ENCODE measurements at places on chromosomes 11 and 22.

DNA sequence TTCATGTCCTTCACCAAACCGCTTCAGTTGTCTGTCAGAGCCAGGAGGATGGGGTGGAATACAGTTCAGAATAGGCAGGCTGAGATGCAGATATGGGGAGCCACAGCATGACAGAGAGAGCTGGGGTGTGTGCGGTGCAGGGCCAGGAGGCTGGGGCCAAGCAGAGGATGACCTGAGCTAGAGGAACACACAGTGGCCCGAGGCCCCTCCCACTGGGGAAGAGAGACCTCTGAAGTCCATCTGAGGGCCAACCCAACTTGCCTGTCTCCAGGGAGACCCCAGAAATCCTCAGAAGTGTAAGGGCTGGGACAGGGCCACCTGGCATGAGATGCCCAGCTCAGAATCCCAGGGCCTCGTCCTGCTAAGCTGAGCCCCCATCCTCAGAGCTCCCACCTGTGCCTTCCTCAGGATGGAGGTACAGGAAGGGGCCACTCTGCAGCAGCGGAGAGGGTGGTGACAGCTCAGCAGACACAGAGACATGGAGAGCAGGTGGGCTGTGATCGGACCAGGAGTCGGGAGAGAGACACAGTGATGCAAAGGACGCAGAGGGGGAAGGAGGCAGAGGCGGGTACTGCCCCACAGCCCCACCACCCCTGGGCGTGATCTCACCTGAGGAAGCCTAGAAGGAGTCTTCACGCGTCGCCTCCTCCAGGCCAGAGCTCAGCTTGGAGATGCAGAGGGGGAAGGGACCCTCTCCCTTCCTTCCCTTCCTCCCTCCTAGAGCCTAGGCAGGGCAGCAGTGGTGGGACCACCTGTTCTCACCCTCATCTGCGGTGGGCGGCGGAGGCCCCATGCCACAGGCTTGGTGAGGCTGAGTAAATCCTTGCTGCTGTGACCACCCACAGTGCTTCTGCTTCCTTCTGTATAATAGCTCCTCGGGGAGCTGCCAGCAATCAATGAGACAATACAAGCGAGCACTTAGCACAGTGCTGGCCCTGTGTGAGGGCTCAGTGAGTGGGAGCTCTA lies 9.1 kb upstream of the TUB start:
- DNase-seq = no peak

DNA sequence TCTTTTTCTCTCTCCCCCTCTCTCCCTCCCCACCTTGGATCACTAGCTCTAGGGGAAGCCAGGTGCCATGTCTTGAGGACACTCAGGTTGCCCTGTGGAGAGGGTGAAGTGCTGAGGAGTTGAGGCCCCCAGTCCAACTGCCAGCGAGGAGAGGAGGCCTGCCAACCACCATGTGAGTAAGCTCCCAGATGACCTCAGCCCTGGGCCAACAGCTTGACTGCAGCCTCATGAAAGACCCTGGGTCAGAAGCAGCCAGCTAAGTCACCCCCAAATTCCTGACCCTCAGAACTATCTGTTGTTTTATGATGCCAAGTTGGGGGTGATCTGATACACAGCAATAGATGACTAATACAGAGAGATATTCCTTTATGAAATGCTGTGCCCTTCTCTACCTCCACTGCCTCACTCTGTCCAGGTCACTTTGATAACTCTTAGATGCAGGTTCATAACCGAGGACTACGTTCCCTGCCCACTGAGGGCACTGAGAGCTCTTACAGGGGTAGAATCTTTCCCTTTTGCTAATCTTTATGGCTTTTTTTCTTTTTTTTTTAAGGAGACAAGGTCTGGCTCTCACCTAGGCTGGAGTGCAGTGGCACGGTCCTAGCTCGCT lies 8.0 kb downstream of the ARFGAP3 start:
- no peak for DNase-seq

- DNase-seq = no peak
These were observed 65.1 kb downstream of the ZNRF3 start for GRCh38 chr22:28948424-28948823.

- no peak for DNase-seq
These were observed 7.8 kb downstream of the SHISAL1 start for GRCh38 chr22:44304911-44305310.

GRCh38 chr11:83956119-83956697 lies 670.0 kb upstream of the CCDC90B start:
- DNase-seq = no peak

- peak; percentile 25 for DNase-seq
These were observed 585.4 kb downstream of the SOX6 start for GRCh38 chr11:15770798-15771414.

GRCh38 chr22:22397292-22397870 lies 111.2 kb downstream of the ZNF280B start:
- DNase-seq = peak; percentile 73

DNA sequence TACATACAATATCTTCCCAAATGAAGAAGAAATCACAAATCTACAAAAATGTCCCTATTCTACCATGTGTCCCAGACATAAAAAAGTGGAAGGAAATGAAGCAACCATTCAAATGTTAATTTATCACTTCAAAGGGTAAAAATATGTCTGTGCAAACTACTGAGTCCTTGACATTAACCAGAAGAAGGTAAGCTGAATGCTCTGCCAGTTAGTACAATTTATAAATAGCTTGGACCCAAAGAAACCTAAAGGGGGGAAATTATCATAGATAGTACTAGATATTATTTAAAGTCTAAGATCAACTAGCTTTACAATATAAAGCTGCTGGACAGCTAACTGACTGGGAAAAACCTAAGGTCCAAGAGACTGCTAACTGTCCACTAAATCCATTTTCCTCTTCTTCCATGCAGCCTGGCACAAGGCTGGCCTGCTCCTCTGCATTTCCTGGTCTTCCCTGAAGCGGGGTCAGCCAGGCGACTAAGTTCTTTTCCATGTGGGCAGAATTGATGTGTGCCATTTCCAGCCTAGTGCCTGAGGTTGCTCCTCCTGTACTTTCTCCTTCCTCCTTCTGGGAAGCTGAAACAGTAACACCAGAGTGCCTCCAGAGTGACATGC lies 190.9 kb downstream of the CADM1 start:
- DNase-seq = no peak

- no peak for DNase-seq
These were observed 37.5 kb downstream of the SLC1A2 start for GRCh38 chr11:35381709-35382322.

- no peak for DNase-seq
These were observed 924.4 kb upstream of the TENM4 start for GRCh38 chr11:80365076-80365725.

- peak; percentile 59 for DNase-seq
These were observed 13.3 kb downstream of the RSPH14 start for GRCh38 chr22:23128269-23129108.

DNA sequence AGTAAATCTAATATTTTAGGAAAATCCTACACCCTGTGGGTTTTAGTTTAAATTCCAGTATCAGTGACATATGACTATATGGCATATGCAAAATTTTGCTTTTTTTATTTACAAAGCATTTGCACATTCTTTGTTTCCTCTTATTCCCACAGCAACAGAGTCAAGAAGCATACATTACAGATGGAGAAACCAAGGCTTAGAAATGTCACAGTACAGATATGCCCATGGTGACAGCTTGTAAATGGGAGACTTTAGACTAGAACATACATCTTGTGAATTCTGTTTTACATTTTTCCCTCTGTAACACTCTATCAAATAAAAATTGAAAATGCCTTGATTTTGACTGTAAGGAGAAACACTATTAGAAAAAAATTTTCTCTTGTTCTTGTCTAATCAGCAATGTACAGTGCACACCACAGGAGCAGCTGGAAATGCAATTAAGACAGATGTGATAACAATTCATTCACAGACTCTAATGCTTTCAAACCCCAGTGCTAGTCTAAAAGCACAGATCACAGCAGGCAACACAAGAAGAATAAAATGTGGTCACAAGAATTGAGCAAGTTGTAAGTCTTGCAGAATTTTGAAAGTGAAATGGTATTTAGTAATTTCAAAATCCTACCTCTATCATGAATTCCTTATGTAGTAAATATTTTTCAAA lies 375.9 kb downstream of the LUZP2 start:
- no peak for DNase-seq

GRCh38 chr11:36090356-36091109 lies 146.7 kb downstream of the LDLRAD3 start:
- DNase-seq = no peak

GRCh38 chr11:22640862-22641261 lies 15.2 kb upstream of the FANCF start:
- DNase-seq = no peak

- DNase-seq = no peak
These were observed 108.6 kb downstream of the KCNQ1OT1 start for GRCh38 chr11:2590965-2591754.

- no peak for DNase-seq
These were observed 228.1 kb downstream of the BUD13 start for GRCh38 chr11:116544721-116545120.

DNA sequence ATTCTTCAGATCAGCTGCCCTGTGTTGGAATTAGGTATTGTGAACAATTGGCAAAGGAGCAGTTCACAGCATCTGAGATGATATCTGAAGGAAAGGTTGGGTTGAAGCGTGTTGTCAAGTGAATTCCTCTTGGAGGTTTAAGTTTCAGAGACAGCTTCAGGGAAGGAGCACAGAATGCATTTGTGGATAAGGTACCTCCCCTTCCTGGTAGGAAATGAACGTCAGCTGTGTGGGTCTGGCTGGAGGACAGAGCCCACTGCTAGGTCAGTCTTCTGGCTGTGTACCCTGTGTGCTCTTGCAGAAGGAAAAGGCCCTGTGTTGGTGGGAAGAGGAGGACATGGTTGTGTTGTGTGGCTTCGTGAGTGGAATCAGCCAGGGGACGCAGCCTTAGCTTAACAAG lies 88.1 kb upstream of the GAL start:
- DNase-seq = no peak

GRCh38 chr22:23079814-23080521 lies 9.6 kb downstream of the GNAZ start:
- peak; percentile 29 for DNase-seq

DNA sequence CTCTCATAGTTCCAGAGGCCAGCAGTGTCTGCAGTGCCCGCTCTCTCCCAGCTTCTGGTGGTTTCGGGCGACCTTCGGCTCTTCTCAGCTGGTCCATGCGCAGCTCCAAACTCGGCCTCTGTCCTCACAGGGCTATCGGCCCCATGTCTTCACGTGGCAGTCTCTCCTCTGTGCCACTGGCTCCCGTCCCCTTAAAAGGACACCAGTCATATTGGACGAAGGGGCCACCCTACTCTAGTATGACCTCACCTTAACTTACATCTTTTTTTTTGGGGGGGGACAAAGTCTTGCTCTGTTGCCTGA lies 13.8 kb downstream of the LTO1 start:
- DNase-seq = no peak

- DNase-seq = no peak
These were observed 14.2 kb downstream of the TXN2 start for GRCh38 chr22:36467042-36467810.

DNA sequence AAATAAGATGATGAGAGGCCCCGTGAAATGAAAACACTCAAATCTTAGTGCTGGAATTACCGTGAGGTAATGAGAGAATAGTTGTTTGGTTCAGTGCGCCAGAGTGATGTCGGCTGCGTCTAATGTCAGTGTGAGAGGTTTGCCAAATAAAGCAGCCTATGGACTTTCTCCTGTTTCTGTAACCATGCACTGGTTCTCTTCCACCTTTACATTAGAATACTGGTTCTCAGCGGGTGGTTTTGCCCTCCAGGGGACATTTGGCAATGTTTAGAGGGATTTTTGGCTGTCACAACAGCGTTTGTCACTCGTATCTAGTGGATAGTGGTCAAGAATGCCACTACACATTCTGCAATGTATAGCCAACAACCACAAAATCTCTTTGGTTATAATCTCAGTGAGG lies 1.1 kb downstream of the OOSP4B start:
- no peak for DNase-seq

DNA sequence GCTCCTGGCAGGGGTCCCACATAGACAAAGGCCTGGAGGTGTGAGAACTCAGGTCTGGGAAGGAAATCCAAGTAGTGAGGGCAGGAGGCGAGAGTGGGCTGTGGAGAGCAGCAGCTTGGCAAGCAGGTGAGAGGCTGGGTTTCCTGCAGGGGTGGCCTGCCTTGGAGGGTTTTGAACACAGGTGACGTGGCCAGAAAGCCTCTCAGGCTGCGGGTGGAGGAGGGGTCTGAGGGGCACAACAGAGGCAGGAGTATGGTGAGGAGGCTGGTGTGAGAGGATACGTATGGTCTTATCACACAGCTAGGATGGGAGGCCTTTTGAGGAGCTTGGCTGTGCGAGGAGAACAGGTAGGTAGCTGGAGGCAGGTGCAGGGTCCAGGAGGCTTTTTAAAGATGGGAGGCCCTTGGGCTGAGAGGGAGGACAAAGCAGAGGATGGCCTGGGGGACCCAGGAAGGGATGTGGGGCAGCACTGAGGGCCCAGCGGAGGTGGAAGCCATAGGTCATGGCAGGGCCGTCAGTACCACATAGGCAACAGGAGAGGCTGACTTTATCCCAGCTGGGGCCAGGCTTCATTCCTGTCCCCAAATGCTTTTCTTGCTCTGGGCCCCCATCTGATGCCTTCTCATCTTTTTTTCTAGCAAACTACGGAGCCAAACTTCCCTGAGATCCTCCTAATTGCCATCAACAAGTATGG lies 84.4 kb downstream of the MYO7A start:
- DNase-seq = no peak

DNA sequence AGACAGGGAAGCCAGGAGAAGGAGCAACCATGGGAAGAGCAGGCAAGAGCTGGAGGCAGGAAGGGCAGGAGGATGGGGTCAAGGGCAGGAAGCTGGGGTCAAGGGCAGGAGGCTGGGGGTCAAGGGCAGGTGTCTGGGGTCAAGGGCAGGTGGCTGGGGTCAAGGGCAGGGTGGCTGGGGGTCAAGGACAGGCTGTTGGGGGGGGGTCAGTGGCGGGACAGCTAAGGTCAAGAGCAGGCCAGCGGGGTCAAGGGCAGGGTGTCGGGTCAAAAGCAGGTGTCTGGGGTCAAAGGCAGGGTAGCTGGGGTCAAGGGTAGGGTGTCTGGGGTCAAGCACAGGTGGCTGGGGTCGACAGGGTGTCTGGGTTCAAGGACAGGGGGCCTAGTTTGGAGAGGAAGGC lies 24.2 kb downstream of the CPT1A start:
- DNase-seq = no peak

DNA sequence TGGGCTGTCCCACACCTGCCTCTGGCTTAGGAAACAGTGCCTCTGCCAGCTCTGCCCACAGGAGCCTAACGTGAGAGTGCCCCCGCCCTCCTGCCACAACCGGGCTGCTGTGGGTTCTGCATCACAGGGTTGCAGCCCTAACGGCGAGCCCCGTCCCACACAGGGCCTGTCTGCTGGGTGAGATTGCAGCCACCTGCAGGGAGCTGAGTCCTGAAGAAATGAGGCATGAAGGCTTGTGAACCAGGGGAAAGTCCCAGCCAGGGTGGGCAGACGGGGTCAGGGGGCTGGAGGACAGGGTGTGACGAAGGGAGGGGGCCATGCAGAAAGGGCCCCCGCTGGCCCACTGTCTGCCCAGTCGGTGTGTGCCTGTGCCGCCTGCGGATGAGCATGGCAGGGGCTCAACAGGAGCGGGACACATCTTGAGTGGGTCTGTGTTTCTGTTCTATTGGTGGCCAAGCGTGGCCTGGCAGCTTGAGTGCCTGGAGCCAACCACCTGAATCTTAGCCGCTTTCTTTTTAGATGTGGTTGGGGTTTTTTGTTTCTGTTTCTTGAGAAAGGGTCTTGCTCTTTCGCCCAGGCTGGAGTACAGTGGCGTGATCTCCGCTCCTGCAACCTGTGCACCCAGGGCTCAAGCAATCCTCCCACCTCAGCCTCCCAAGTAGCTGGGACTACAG lies 38.9 kb downstream of the CTTN start:
- no peak for DNase-seq
